ENCODE measurements at places on chromosomes 3 and 15.

GRCh38 chr3:5296362-5296761 is 108.9 kb downstream of the EDEM1 start:
- DNase-seq = no peak

DNA sequence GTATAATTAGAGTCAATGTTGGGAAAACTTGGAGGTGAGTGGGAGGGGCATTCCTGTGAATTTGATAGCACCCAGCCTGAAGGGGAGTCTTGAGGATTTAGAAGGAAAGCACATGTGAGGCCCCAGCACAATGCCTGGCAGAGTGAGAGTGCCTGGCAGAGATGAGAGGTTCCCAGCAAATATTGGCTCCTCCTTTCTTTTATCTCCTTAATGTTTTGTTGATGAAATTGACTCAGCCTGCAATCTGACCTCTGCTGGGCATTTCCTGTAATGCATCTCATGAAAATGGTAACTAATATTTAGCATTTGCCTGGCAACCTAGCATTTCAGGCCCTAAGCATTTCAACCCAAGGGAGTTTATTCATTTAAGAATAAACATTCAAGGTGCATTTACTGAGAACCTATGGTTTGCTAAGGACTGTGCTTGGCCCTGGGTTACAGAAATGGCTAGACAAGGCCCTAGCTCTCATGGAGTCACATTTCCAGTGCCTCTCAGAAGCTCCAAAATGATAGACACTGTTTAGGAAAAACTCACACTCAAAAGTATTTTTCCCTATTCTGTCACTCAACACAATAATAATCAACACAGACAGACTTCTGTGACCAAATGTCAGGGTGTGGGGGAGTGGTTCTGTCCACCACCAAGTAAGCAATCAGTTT is 19.0 kb downstream of the PDHB start:
- DNase-seq = no peak

DNA sequence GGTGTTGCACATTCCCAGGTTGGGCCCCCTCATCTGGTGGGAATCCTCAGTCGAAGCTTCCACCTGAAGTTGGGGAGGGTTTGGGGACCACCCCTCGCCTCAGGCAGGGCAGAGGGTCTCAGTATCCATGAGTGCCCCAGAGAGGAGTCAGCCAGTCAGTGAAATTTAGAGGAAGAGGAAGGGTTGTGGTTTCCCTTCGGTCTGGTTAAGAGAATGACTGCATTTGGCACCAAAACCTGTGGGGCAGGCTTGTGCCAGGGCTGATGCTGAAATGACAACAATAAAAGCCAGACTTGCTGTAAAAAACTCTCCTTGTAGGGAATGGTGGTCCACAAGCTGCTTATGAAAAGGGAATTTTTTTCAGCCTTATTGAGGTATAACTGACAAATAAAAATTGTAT is 22.6 kb downstream of the LMCD1 start:
- no peak for DNase-seq

DNA sequence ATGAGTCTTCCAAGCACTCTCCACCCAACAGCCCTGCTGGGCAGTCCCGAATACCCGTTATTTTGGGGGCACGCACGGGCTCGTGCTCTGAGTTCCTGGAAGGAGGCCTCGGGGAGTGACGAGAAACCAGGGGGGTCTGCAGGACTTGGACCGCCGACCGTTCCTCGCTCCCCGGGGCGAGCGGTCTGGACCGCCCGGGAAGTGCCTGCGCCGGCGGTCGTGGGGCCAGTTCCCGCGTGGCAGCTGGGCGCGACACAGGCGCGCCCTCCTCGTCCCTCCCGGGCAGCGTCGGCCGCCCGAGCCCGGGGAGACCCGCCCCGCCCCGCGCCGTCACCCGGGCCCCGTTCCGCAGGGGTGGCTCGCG is 387 bp downstream of the GNB4 start:
- DNase-seq = no peak

DNA sequence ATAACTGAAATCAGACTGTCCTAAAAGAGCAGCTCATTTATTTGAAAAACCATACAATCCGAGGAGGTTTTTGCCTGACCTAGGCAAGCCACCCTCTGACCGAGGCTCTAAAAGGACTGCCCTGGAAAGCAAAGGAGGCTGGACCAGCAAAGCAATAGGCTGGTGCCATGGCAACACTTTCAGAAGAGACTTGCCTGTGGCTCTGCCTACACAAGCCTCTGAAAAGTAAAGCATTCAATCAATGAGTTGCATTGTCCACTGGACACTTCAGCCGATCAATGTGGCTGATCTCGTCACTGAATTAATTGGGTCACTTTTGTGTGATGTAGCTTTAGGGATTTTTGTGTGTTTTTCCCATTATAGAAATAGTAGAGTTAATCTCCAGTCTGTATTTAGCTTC is 99.1 kb upstream of the SEMA6D start:
- DNase-seq = no peak

DNA sequence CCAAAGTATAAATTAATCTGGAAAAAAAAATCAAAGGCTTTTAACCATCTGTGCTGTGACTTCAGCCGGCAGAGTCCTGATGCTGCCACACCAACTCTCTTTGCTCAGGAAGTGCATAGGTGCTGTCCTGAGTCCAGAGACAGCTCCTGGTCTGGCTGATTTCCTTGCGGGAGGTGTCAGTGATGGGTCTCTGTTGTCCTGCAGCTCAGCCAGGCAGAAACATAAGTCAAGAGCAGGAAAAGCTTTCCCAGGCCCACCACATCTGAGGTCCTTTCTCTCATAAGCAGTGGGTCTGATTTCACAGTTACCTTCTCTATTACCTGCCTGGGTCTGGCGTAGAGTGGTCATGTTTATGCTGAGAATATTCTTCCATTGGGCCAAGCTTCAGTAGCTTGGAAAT is 19.4 kb downstream of the CHST2 start:
- no peak for DNase-seq

- DNase-seq = no peak
These were observed 21.5 kb upstream of the RORA start for GRCh38 chr15:61250613-61251012.

- no peak for DNase-seq
These were observed 235.0 kb downstream of the SLC9A9 start for GRCh38 chr3:143613226-143613625.

GRCh38 chr15:95973566-95974256 is 356.8 kb upstream of the NR2F2 start:
- no peak for DNase-seq

GRCh38 chr15:73021139-73021621 is 31.1 kb upstream of the NEO1 start:
- DNase-seq = no peak

- DNase-seq = no peak
These were observed 859.6 kb downstream of the ROBO1 start for GRCh38 chr3:78908236-78908635.

- no peak for DNase-seq
These were observed 216.0 kb downstream of the TLE3 start for GRCh38 chr15:69881766-69882165.

DNA sequence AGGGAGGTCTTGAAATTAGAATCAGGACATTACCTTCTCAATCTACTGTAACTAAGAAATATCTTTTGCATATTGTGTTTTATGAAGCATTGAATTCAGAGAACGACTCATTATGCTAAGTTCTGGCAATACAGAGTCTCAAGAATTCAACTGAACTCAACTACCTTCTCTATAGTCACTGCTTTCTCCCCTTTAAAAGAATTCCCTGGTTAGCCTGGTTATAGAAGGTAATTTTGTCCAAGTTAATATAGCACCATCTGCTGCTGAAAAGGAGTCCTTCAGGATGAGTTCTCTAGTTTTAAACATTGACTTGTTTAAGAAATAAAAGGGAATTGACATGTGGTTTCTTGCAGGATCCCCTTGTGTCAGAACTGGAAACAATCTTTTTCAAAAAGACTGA is 60.2 kb downstream of the IL16 start:
- DNase-seq = no peak

Measured in stimulated activated CD4-positive, alpha-beta T cell treated with anti-CD3 and anti-CD28 coated beads, Interleukin-1b, Interleukin-23, amount 100 ng/mL, for 1 hour (primary cell).